NCI-H2171 (cell line): ENCODE measurements at places on chromosomes 2 and 18.

GRCh38 chr2:159003555-159003954 is 35.1 kb downstream of the TANC1 start:
- DNase-seq: no peak

DNA sequence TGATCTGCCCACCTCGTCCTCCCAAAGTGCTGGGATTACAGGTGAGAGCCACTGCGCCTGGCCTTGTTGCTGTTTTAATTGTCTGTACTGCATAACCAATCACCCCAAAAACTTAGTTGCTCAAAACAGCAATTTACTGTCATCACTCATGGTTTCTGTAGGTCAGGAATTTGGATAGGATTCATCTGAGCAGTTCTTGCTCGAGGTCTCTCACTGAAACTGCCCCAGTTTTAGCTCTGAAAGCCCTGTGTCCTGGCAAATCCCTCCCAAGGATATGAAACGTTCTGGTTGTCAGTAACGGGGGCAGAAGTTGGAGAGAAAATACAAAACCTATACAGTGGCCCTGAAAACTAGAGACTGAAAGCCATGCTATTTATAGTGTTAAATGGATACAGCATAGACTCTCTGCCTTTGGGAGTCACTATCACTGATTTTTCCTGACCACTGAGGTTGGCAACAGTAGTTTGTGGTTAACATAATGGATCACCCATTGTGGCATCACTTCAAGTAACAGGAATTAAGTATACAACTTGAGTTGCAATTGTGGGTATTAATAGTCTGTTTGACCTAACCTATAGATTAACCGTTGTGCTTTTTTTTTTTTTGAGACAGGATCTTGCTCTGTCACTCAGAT is 27.2 kb upstream of the ERICH2 start:
- no peak for DNase-seq

DNA sequence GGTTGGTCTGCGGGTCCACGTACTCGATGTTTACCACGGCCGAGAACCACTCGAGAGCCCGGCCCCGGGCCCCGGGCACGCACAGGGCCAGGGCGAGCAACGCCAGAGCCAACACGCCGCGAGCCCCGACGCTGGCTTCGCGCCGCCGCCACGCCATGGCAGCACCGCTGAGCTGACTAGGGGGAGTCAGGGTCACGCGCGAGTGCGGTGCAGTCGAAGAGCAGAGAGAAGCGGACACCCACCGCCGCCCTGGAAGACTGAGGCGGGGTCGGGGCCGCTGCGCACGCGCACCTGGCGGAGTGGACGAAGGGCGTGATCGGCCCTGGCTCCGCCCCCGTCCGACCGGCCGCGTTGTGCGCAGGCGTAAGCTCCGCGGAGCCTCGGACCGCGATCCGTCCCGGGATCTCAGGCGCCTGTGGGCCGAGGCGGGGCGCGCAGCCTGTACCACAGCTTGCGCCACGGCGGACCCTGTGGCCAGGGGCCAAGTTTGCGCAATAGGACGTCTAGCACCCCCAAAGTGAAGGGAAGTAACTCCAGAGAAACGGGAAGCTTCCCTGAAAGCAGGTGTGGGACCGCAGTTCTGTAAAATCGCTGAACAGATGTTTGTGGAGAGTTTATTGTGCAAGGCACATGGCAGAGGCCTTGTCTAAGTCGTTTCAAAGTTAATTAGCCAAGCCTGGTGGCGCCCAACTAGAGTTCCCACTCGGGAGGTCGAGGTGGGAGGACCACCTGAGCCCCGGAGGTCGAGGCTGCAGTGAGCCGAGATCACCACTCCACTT is at the start of gene RNF149:
RNF149 (minus strand) TSS at position 270 of the 779 bp plus-strand sequence; CDS start at position 157, 113 bp downstream.
- DNase-seq: peak; percentile 82

DNA sequence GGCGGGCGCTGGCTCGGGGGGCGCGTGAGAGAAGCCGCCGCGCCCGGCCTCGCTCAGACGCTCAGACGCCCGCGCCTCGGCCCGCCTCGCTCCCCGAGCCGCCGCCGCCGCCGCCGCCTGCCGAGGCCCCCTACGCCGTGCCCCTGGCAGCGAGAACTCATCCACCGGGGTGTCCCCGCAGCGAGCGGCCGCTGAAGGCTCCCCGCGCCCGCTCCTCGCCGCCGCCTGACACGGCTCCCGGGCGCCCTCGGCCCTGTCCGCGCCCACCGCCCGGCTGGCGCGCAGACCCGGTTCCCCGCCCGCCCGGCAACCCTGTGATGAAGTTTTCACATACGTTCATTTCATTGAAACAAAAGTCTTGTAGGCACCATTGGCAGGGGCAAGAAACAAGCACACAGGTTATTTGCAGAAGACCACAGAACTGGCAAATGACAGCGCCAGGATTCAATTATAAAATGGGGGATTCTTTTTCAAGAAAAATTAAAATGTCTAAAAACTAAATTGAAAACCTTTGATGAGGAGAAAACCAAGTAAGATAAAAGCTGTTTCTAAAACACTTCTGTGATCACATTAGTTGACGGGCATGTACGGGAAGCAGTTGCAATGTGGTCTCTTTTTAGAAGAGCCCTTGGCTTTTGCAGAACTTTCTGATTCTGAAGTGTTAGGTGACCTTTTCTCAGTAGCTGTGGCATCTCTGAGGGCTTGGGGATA is 50.5 kb upstream of the TUBA3D start:
- no peak for DNase-seq

- peak; percentile 13 for DNase-seq
Measured at GRCh38 chr2:168567836-168568235, 111.8 kb downstream of the CERS6 start.

- DNase-seq: no peak
Measured at GRCh38 chr2:140424471-140424870, 1644.3 kb upstream of the NXPH2 start.

DNA sequence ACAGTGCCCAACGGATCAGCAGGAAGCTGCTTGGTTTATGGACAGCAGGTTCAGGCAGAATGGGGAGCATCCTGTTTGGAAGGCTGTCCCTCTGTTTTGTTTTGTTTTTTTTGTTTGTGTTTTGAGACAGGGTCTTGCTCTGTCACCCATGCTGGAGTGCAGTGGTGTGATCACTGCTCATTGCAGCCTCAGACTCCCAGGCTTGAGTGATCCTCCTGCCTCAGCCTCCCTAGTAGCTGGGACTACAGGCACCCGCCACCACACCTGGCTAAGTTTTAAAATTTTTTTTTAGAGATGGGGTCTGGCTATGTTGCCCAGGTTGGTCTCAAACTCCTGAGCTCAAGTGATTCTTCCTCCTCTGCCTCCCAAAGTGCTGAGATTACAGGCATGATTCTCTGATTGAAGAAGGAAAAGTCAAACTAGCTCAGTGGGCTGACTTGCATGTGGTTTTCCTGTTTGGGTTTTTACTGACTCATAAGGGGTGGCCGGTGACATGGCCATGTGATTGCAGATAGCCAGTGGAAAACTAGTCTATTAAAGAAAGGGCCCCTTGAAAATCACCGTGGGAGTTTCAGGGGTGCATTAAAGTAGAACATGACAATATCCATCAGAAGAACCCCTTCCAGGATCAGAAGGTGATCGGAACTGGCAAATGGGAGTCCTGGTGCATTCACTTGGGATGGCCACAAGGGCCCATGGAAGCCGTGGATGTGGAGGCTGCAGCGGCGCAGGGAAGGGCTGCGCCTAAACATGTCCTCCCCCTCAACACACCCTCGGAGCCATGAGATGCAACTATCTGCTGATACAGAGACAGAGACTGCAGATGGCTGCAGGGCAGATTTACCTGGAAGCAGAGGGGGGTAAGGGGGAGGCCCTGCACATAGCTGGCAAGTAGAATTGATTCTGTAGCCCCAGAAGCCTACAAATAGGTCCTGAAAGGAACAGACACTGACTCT is 26.5 kb downstream of the AQP12B start:
- DNase-seq: no peak

DNA sequence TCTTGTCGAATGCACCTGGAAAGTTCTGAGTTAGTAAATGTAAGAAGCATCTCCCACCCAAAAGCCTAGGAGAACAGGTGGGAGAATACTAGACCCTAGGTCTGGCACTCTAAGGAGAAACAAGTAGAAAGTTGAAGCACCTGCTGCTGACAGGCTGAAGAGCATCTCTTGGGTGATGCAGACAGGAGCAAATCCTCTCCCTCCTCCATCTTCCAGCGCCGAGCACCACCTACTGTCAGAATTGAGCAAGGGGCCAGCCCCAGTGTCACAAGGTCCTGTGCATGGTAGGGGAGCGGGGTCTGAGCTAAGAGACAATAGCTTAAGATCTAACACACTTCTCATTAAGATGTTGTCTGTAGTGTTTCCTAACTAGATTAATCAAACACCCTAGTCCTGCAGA is 52.9 kb downstream of the HK2 start:
- no peak for DNase-seq

- no peak for DNase-seq
Measured at GRCh38 chr2:237056287-237056875, 29.3 kb upstream of the COPS8 start.

DNA sequence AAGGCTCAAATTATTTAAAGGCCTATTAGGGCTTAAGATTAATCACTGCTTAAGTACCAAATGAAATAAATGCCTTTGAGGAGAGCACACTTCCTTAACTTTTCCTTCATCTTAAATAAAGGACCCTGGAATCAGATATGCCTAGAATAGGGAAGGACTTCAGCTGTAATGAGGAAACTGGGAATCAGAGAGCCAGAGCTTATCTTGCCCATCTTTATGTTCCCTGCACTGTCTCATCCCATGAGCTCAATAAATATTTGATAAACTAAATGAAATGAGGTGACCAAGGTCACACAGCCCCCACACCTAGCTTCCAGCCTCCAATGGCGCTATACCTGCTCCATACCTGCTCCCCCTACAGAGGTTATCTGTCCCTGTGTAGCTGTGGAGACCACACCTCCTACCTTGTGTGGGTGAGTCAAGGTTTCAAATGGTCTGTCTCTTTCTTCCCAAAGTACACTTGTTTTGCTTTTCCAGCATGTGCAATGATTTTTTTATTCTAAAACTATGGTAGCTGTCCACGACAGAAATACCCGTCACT is 23.4 kb upstream of the NEDD4L start:
- no peak for DNase-seq

DNA sequence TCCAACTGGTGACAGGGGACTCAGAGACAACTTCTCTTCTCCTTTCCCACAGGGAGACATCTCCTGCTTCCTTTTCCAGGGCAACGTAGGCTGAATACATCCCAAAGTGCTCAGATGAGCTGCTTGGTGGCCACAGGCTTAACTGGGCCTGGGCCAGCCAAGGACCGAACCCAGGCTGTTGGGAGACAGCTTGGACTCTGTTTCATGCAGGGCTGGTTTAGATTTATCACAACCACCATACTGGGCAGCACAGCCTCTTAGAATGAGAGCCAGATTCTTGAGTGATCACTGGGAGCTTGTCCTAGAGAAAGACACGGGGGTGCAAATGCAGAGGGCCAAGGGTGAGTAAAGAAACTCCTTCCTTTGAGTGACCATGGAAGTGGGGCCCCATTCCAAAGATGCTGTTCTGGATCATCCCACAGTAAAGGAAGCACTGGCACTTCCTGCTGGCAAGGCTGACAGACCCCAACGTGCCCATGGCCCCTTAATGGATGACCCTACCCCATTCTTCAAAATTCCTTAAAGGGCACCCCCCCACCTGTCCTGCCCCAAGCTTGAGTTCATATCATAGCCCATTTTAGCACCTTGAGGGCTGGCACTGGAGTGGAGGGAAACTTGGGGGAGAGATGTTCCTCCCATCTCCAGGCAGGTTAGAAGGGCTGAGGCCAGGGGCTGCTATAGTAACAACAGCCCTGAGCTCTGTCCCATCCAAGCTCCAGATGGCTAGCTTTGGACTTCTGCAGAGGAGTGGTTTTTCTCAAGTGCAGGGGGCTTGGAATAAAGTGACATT is 84.1 kb downstream of the CAPN13 start:
- DNase-seq: no peak

GRCh38 chr18:79823120-79823519 is 25.4 kb downstream of the KCNG2 start:
- DNase-seq: no peak

DNA sequence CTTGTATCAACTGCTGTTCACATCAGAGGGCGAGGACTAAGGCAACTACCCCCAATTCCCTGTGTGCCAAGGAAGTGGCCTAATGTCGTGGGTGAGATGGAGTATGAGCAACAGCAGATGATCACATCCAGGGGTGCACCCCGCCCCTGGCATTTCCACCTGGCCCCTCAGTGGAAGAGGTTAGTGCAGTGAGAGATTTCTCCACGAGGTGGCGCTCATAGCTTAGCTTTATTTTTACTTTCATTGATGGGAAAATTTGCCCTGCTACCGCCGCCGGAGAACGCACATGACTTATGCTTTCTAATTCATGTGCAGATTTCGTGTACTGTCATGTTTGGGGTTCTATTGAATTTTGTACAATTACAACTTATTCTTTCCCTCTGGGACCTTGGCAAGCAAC is 470.6 kb upstream of the MEX3C start:
- DNase-seq: peak; percentile 78

GRCh38 chr18:47975105-47975504 is 44.6 kb upstream of the SMAD2 start:
- DNase-seq: no peak

DNA sequence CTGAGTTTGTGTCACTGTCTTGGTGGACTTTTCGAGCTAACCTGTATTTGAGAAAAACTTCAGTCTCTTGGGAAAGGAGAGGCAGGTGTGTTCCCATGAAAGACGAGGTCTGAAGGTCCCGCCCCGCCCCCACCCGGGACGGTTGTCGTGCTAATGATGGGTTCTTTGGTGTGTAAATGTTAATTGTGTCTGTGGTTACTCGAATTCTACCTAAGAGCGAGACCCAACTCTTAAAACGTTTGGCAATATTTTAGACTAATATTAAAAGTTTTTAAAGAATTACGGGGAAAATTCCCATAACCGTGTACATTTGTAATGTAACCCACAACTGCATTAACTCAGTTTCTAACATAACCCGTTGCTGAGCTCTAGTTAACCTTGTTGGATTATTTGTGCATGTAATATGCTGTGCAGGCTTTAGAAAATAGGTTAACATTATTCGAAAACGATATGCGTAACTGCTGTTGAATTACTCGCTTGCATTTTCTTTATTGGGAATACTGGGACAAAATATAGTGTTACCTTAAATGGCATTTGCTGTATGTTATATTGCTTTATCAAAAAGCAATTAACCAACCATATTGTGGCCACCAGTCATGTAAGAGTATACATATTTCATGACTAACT is 833 bp downstream of the EPB41L5 start:
- DNase-seq: peak; percentile 31

GRCh38 chr18:52451851-52452250 is 111.9 kb downstream of the DCC start:
- DNase-seq: no peak

- no peak for DNase-seq
Measured at GRCh38 chr2:241816431-241817121, 7.6 kb downstream of the NEU4 start.

GRCh38 chr18:40532046-40532445 is 1423.0 kb upstream of the PIK3C3 start:
- DNase-seq: no peak

- no peak for DNase-seq
Measured at GRCh38 chr2:132730611-132731010, 60.6 kb upstream of the LYPD1 start.

- no peak for DNase-seq
Measured at GRCh38 chr18:43578706-43579105, 301.4 kb upstream of the SYT4 start.

GRCh38 chr18:40407909-40408308 is 1547.1 kb upstream of the PIK3C3 start:
- DNase-seq: no peak
